DMS153 (cell line): ENCODE measurements at places on chromosomes 16 and 17.

DNA sequence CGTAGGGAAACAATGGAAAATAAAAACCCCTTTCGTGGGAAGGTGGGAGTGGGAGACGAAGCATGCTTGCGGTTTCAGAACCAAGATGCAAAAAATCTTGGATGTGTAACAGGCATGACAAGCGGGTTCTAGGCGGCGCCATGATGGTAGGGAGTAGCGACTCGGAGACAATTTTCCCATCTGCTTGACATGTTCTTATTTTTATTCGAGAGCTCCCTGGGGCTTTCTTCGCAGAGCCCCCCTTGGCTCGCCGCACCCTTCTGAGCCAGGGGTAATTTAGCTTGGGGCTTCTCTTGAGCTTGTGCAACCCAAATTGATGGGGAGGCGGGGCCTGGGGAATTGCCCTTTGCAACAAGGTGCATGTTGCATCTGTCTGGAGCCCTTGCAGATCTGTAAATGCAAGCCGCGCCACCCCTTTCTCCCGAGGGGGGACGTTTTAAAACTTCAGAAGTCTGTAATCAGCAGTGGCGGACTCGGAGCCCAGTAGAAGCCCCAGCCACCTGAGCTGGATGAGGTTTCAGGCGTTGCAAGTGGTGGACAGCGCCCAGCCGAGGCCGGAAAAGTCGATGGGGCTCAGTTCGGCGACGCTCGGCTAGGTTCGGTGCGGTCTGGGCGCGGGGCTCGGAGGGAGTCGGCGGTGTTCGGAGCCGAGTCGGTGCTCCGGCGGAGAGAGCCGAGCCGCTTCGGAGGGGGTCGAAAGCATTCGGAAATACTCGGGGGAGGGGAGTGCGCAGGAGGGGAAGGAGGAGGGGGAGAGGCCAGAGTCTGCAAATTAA is 2.9 kb downstream of the GNAO1 start:
- DNase-seq, result peak; percentile 88

DNA sequence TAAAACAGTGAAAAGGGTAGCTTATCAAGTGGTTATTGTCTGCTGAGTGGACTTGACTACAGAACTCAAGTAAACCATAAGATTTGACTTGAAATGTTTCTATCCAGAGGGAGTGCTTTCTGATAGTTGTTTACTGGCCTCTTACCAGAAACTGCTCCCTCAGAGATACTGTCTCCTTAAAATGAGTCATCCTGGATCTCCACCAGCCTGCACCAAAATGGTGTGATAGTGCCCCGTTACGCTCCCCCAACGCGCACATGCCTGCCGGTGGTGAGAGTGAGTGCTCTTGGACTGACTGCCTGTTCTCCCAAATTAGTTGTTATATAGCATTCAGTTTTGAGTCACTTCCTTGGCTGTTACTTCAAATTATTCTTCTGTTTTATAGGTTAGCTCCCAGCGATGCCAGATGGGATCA is 22.9 kb downstream of the PRCD start:
- no peak for DNase-seq

- no peak for DNase-seq
Observed at GRCh38 chr17:75047398-75048098, 523 bp downstream of the KCTD2 start.

GRCh38 chr17:81234940-81235821 is 3.7 kb downstream of the TEPSIN start:
- no peak for DNase-seq

GRCh38 chr17:47717261-47717697 is 15.8 kb upstream of the TBX21 start:
- no peak for DNase-seq

DNA sequence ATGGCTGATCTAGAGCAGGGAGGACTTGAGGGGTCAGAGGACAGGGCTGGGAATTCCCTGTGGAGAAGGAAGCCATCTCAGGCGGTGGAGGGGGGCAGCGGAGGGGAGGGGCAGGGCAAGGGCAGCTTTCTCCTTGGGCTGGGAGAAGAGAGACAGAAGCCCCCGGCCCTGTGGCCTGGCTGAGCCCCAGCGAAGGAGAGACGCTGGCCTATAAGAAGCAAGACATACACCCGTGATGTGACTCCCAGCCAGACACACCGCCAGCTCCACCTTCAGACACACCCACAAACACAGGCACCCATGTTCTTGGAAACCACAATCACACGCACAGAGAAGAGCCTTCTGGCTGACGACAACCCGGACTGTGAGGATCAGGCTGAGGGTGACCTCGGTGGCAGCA is 10.0 kb downstream of the TRPV3 start:
- DNase-seq, result no peak

GRCh38 chr16:30349675-30350074 is 5.4 kb downstream of the CD2BP2 start:
- no peak for DNase-seq

GRCh38 chr16:48089053-48089792 is 66.6 kb downstream of the ABCC12 start:
- DNase-seq, result no peak

- peak; percentile 39 for DNase-seq
Observed at GRCh38 chr17:63954402-63955063, 18.2 kb downstream of the SCN4A start.

GRCh38 chr17:21542070-21542469 is 150.3 kb upstream of the KCNJ18 start:
- no peak for DNase-seq

GRCh38 chr16:15894571-15895374 is 6.4 kb upstream of the CEP20 start:
- no peak for DNase-seq

DNA sequence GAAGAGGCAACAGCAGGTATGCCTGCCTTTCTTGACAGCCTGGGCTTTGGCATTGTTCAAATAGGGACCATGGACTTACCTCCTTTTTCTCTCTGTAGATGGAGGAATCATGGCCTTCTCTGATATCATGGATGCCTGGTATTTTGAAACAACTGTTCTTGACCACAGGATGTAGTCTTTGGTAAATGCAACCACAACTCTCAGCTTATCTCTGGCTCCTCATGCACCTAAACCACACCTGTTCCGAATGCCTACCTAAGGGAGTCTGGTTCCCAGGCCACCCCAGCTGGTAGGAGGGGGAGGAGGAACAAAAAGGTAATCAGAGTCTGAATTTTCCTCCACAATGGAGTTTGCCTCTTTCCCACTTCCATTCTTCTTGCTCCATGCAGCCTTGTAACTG is 18.8 kb downstream of the CDK5RAP3 start:
- no peak for DNase-seq

GRCh38 chr16:81397879-81398520 is 46.6 kb upstream of the CMIP start:
- DNase-seq, result no peak

DNA sequence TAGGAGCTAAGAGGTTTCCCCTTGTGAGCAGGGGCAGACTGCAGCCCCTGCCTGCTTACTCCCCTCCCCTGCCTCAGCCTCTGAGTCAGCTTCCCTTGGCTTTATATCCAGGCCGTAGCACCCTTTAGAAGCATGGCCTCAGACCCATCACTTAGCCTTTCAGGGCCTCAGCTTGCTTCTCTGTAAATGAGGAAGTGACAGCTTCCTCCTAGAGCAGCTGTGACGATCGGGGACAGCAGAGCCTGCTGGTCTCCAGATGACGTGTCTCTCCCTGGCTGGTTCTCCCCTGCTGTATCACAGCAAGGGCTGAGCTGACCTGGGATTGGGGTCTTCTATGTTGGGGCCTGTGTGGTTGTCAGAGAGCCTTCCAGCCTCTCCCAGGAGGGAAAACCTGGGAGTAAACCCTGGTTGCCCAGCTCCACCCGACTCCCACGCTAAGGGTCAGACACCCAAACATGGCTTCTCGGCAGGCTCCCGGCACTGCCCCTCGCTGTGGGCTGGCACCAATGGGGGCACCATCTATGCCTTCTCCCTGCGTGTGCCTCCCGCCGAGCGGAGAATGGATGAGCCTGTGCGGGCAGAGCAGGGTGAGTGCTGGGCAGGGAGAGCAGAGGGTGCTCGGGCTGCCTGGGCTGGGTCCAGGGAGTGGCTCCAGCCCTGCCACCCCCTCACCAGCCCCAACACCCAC is 16.3 kb upstream of the MYO15B start:
- no peak for DNase-seq

DNA sequence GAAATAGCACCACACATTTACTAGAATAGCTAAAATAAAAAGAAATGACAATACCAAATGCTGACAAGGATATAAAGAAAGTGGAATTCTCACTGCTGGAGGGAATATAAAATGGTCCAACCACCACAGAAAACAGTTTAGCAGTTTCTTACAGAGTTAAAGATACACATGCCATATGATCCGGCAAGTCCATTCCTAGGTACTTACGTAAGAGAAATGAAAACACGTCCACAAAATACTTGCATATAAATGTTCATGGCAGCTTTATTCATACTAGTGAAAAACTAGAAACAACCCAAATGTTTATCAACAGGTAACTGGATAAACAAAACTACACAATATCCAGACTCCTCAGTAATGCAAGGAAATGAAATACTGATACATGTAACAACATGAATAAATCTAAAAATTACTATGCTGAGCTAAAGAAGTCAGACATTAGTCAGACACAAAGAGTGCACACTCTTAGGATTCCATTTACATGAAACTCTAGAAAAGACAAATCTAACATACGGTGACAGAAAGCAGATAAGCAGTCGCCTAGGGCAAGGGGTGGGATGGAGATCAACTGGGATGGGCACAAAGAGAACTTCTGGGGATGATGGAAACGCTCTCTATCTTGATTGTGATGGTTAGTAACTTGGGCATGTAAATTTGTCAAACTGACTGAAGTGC is 76.4 kb downstream of the SMG6 start:
- DNase-seq, result no peak

- no peak for DNase-seq
Observed at GRCh38 chr16:4496305-4496704, 20.1 kb downstream of the HMOX2 start.

- no peak for DNase-seq
Observed at GRCh38 chr16:82260212-82260795, 90.3 kb upstream of the MPHOSPH6 start.

GRCh38 chr17:78529251-78529650 is 47.9 kb downstream of the DNAH17 start:
- no peak for DNase-seq

DNA sequence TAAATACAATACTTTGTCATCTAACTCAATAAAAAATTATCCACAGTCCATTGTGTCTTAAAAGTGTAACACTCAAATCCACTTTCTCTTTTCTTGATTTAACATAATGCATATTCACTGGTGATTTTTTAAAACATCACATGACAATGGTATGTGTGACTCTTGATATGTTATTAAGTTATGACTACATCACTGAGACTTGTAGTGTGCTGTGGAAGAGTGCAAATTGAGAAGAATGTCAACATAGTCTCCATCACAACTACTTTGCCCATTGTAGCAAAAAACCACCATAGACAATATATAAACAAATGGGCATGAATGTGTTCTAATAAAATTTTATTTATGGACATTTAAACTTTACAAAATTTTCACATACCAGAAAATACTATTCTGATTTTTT is 380.7 kb upstream of the PMFBP1 start:
- no peak for DNase-seq

- no peak for DNase-seq
Observed at GRCh38 chr16:54118846-54119245, 167.7 kb downstream of the IRX3 start.

GRCh38 chr17:82871056-82871775 is 31.4 kb upstream of the ZNF750 start:
- DNase-seq, result no peak

DNA sequence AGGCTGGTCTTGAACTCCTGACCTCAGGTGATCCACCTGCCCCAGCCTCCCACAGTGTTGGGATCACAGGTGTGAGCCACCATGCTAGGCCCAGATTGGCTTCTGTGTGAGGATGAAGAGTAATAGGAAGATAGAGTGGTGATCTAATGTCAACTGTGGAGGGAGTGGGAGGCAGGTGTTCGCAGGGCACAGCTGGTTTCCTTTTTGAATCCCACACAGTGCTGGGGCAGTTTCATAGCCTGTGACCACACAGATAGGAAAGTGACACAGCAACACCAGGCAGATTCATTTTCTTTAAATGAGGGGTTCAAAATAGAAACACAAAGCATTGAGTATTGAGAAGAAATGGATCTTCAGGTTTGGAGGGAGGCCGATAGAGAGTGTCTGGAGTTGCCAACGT is 540.3 kb downstream of the WWOX start:
- DNase-seq, result no peak

DNA sequence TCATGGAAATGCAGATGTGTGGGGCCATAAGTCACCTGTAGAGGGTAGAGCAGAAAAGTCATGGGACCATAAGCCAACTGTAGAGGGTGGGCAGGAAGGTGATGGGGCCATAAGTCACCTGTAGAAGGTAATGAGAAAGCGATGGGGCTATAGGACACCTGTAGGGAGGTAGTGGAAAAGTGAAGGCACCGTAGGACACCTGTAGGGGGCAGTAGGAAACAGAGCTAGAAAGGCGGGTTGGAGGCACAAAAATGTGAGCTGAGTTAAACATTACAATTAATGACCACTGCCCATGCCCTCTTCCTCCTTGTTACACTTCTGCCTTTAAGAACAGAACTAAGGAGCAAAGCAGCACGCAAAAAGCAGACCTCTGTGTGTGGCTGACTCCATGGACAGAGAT is 150.1 kb downstream of the SHISA6 start:
- DNase-seq, result no peak

DNA sequence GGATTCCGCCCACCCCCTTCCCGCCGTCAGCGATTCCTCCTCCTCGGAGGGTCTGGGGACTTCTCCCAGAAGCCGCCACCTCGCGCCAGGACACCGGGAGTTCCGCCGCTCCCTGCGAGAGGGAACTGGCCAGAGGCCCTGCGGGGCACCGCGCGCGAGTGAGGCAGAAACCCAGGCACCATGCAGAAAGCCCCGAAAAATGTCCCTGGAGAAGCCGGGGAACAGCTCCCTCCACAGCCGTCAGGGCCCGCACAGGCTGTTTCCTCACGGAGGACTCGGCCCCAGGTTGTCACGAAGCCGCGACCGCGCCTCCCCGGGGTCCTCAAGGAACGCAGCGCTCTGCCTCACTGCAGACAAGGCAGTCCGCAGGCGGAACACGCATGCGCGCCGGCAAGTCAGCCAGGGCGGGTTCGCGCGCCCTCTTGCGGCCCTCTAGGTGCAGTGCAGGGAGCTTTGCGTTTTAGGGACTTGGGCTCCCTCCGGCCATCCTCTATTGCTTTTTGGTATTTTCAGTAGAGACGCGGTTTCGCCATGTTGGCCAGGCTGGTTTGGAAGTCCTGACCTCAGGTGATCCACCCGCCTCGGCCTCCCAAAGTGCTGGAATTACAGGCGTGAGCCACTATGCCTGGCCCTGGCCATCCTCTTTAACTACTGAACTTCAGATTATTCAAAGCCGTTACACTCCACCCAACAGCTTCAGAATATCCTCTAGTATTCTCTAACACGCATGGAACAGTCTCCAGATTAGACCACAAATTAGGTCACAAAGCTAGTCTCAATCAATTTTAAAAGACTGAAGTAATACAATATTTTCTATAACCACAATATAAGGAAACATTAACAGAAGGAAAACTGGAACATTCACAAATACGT is 20.3 kb upstream of the ZNF287 start:
- DNase-seq, result peak; percentile 36

GRCh38 chr16:17299790-17300189 is 171.0 kb downstream of the XYLT1 start:
- no peak for DNase-seq

DNA sequence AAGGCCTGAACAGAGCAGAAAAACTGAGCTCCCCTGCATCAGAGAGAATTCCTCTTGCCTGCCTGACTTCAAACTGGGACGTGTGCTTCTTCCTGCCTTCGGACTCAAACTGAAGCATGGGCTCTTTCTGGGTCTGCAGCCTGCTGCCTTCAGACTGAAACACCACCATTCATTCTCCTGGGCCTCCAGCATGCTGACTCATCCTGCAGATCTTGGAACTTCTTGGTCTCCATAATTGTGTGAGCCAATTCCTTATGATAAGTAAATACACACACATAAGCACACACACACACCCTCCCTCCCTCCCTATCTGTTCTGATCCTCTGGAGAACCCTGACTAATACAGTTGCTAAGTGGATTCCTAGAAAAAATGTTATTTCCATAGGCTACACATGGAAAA is 874.3 kb upstream of the EEF2KMT start:
- DNase-seq, result no peak
